ENCODE measurements at places on chromosomes 1 and 21. TPM values are rescaled to one million over a fixed set of nuclear protein-coding genes. Genes with fewer than 3 reads are reported as not detected.

CHIA gene
- 6.3 TPM for total RNA-seq

LDLRAD1 gene
- total RNA-seq, result 0.41 TPM

EDARADD gene
- total RNA-seq, result 0.78 TPM

L1TD1 gene
- total RNA-seq, result 0.67 TPM

IL22RA1 gene
- 0.87 TPM for total RNA-seq

RORC gene
- 16.4 TPM for total RNA-seq

- DNase-seq, result no peak
- H3K27me3 ChIP-seq, result no peaks in the 10 kb centered on the region
- no peaks in the 10 kb centered on the region for H3K4me1 ChIP-seq
- H3K27ac ChIP-seq, result no peak overlapping the region
Measured at GRCh38 chr21:41519806-41520559, 12.0 kb upstream of the TMPRSS2 start.

DNA sequence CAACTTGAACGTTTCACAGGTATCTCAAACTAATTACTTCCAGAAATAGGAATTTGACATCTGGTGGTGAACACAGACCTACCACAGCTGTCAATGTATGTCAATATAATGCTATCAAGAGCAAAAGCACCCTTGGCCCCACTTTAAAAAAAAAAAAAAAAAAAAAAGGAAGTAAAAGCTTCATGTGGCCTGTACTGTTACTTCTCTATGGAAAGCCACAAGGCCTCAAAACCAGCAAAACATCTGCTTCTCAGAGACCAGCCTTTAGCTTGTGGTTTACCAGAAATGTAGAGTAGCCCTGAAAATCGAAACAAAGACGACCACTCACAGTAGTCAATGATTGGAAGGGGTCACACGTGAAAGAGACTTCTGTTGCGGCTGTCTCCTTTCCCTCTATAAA, 109.6 kb downstream of the SLC45A1 start:
- peak overlapping the region; percentile 58 for H3K27ac ChIP-seq
- H3K27me3 ChIP-seq, result no peaks in the 10 kb centered on the region
- peak overlapping the region; percentile 4 for H3K4me3 ChIP-seq
- H3K4me1 ChIP-seq, result peaks cover 42% of the 10 kb centered on the region

GRCh38 chr1:69290291-69290690, 277.4 kb upstream of the LRRC7 start:
- DNase-seq, result no peak
- no peaks in the 10 kb centered on the region for H3K4me1 ChIP-seq
- no peaks in the 10 kb centered on the region for H3K36me3 ChIP-seq
- no peak overlapping the region for H3K4me3 ChIP-seq
- no peak overlapping the region for H3K27ac ChIP-seq

DNA sequence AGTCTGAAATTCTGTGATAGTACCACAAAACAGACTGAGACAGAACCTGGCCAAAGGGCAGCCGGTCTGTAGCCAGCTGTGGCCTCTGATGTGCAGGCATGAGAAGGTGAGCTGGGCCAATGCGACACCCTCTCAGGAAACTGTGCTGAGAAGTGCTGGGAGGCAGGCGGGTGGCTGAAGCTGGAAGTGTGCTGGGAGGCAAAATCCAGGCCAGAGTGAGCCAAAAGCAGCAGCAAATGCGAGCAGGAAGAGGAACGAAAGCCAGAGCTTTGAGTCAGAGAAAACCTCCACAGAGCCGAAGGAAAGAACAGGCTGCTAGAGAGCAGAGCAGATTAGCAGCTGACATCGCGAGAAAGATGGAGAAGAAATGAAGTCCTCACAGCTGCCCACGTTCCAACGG, 10.2 kb upstream of the ATP13A2 start:
- H3K27ac ChIP-seq, result no peak overlapping the region
- H3K4me3 ChIP-seq, result no peak overlapping the region
- H3K4me1 ChIP-seq, result no peaks in the 10 kb centered on the region
- H3K27me3 ChIP-seq, result no peaks in the 10 kb centered on the region
- H3K36me3 ChIP-seq, result peaks cover 94% of the 10 kb centered on the region

DNA sequence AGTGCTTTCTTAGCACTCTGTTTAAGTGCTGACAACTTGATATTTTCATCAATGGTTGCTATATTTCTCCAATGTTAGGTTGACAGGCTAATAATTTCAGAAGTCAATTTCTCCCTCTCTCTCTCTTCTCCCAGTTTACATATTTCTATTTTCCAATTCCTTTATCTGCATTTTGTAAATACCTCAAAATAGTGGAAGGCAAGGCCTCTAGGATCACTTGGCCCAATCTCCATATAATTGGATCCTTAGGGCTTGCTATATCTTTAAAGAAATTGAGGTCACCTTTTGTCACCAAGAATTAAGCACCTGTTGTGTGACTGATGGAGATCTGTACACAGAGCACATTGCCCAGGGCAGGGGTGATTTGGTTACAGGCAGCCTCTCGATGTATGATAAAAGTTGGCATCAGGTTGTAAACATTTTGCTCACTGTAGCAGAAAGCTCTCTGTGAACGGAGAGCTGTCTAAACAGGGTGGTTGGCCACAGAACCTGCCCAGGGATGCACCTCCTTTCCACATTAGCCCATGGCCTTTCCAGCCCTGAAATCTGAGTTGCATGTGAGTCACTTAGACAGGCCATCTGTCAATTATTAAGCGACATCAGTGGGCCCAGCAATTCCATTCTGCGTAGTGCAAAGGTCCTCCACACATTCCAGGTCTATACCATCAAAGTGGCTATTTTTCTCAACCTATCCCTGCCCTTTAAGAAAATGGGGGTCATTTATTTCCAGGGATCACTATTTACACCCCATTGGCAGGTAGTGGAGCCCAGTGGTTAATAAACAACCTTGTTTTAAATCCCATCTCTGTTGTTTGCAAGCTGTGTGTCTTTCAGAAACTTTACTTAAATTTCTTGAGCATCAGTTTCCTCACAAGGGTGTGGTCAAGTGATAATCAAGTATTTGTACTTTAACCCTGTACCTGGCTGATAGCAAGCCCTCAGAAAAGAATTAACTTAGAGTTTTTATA, 29.1 kb upstream of the IRF2BP2 start:
- H3K36me3 ChIP-seq, result no peaks in the 10 kb centered on the region
- DNase-seq, result no peak
- H3K27ac ChIP-seq, result no peak overlapping the region
- peaks cover 10% of the 10 kb centered on the region for H3K4me1 ChIP-seq
- no peak overlapping the region for H3K4me3 ChIP-seq
- no peaks in the 10 kb centered on the region for H3K27me3 ChIP-seq

DNA sequence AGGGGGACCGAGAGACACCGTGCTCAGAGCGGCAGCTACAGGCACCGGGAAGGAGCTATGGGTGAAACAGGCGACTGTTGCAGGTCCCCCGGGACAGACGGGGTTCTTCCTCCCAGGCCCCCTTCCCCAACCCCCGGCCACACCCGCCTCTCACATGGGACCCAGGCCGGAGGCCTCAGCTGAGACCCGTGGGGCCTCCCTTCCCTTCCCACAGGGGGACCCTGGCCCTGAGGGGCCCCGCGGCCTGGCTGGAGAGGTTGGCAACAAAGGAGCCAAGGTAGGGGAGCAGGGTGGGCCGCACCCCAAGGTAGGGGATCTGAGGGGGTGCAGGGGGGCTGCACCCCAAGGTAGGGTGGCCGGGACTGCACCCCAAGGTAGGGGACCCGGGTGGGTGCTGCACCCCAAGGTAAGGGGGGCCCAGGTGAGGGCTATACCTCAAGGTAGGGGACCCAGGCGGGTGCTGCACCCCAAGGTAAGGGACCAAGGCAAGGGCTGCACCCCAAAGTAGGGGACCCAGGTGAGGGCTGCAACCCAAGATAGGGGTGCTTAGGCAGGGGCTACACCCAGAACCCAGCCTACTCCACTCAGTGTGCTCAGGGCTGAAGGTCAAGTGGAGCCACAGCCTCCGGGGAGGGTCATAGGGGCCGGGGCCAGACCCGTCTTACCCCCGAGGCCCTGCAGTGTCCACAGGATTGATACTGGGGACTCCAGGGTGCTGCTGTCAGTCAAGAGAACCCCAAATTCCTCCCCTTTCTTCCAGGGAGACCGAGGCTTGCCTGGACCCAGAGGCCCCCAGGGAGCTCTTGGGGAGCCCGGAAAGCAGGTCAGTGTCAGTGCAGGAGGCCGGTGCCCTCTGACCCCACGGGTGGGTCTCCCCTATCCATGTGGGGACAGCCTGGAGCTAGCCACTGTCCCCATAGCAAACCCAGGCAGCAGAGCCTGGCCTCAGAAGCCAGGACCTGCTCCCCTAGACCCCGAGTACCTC, 22.7 kb downstream of the COL6A2 start:
- H3K4me1 ChIP-seq, result no peaks in the 10 kb centered on the region
- H3K27me3 ChIP-seq, result no peaks in the 10 kb centered on the region
- H3K4me3 ChIP-seq, result no peak overlapping the region
- H3K36me3 ChIP-seq, result peaks cover 48% of the 10 kb centered on the region
- peak; percentile 60 for DNase-seq

- no peak overlapping the region for H3K27ac ChIP-seq
- no peak overlapping the region for H3K4me3 ChIP-seq
- DNase-seq, result no peak
- H3K4me1 ChIP-seq, result no peaks in the 10 kb centered on the region
- no peaks in the 10 kb centered on the region for H3K27me3 ChIP-seq
Measured at GRCh38 chr1:112579801-112580510, 39.0 kb downstream of the ST7L start.

DNA sequence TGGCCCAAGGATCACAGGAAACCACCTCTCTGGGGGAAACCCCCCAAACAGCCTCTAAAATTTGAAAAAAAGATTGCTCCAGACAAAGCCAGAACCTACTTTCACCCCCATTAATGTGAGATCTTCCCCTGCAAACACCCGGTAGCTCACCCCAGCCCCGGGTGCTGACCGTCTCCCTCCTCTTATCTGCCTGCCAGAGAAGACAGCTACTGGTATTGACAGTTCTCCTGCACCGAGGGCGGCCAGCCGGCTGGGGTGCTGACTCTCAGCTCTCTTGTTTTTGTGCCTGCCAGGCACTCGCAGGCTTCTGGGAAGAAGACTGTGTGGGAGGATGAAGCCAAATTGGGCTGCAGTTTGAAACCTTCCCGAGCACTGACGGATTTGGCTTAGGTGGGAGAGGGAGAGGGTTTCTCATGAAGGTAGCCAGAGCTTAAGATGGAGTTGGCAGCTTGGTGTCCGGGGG, 48.2 kb downstream of the RASSF5 start:
- H3K27me3 ChIP-seq, result no peaks in the 10 kb centered on the region
- no peak overlapping the region for H3K4me3 ChIP-seq
- no peak overlapping the region for H3K27ac ChIP-seq
- no peaks in the 10 kb centered on the region for H3K36me3 ChIP-seq
- H3K4me1 ChIP-seq, result peaks cover 50% of the 10 kb centered on the region
- DNase-seq, result no peak

DNA sequence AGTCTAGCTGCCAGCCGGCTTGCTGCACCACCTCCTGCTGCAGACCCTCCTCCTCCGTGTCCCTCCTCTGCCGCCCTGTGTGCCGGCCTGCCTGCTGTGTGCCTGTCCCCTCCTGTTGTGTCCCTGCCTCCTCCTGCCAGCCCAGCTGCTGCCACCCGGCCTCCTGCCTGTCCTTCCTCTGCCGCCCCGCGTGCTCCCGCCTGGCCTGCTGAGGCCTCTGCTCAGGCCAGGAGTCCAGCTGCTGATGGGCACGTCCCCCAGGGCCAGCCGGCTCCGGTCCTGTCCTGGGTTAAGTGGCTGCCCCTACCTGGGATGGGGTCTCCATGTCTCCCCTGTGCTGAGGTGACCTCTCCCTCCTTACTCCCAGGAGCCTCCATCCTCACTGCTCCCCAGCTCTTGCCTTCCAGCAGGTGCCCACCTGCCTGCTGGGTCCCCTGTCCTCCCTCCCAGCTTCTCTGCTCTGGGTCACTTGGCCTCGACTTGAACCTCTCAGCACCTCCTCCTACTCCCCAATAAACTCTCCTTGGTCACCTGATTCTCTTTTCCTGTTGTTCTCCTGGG, 870 bp downstream of the KRTAP10-8 start:
- no peaks in the 10 kb centered on the region for H3K27me3 ChIP-seq
- no peak overlapping the region for H3K27ac ChIP-seq
- DNase-seq, result peak; percentile 53
- no peaks in the 10 kb centered on the region for H3K4me1 ChIP-seq
- H3K4me3 ChIP-seq, result no peak overlapping the region
- no peaks in the 10 kb centered on the region for H3K36me3 ChIP-seq

DNA sequence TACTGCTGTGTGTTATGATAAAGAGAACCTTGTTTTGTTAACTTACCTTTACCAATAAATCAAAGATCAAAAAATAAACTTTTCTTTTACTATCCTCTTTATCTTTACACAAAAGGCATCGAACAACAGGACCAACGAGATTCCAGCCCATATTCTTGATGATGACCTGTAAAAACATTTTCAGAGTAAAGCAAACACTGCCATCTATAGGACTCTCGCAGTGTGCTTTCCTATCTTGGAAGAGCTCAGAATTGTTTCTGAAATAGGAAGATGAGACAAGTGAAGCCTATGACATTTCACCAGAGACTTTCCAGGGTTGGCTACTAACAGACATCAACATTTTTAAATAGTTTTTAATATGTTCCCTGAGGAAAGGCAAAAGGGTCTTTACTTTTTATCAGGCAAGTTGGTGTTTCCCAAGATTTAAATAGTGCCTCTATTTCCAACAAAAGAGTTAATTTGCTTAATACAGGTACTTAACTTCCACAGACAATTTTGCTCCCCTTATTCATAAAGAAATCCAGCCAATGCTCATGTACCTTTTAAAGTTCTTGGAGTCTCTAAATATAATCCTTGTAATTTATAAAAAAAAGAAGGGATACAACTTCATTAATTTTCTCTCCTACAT, 7.3 kb downstream of the GLMN start:
- H3K27ac ChIP-seq, result no peak overlapping the region
- DNase-seq, result no peak
- H3K27me3 ChIP-seq, result no peaks in the 10 kb centered on the region
- no peak overlapping the region for H3K4me3 ChIP-seq
- no peaks in the 10 kb centered on the region for H3K4me1 ChIP-seq
